ENCODE measurements at places on chromosomes 13 and 19. TPM values are rescaled to one million over a fixed set of nuclear protein-coding genes. Genes with fewer than 3 reads are reported as not detected.
A peak's percentile ranks its signal among the peaks of the same experiment; 100 is the strongest.

The HPN gene
- 3.4 TPM for total RNA-seq

GRCh38 chr19:5472286-5472685 lies 17.1 kb downstream of the ZNRF4 start:
- H3K36me3 ChIP-seq, result no peaks in the 10 kb centered on the region
- no peak overlapping the region for H3K27ac ChIP-seq
- H3K4me1 ChIP-seq, result no peaks in the 10 kb centered on the region

- DNase-seq, result peak; percentile 34
- H3K4me1 ChIP-seq, result peaks cover 9% of the 10 kb centered on the region
- no peak overlapping the region for H3K4me3 ChIP-seq
- H3K27ac ChIP-seq, result peak overlapping the region; percentile 61
Measured at GRCh38 chr13:114166381-114167131, 12.5 kb upstream of the CFAP97D2 start.

DNA sequence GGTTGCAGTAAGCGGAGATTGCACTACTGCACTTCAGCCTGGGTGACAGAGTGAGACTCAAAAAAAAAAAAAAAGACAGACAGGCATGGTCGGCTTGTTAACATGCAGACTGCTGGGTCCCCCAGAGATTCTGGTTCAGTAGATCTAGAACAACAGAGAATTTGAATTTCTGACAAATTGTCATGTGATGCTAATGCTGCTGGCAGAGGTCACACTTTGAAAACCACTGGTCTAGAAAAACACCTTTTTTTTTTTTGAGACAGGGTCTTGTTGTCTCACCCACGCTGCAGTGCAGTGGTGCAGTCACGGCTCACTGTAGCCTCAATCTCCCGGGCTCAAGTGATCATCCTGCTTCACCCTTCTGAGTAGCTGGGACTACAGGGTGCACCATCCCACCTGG lies 7.7 kb upstream of the LRFN3 start:
- peaks cover 8% of the 10 kb centered on the region for H3K27me3 ChIP-seq
- no peak for DNase-seq
- no peaks in the 10 kb centered on the region for H3K36me3 ChIP-seq

DNA sequence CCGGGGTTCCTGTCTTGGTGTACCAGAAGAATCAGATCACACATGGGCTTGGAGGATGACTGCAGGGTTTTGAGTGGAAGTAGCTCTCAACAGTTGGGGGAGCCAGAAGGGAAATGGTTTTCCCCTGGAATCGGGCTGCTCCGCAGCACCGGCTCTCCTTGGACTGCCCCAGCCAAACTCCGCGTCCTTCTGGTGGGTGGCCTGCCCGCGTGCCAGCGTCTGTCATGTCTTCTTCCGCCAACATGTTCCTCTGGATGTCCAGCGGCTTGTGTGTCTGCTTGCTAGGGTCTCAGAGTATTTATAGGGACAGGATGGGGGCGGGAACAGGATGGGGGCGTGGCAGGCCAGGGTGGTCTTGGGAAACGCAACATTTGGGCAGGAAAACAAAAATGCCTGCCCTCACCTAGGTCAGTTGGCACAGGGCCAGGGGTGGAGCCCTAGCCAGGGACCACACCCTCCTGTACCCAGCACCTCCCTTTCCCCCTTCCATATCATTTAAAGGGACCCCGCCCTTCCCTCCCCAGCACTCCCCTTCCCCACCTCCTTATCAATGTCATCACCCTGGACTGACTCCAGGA lies 1.3 kb upstream of the ZNF30 start:
- no peak overlapping the region for H3K4me3 ChIP-seq
- no peaks in the 10 kb centered on the region for H3K27me3 ChIP-seq
- H3K4me1 ChIP-seq, result peaks cover 14% of the 10 kb centered on the region
- DNase-seq, result no peak
- H3K27ac ChIP-seq, result no peak overlapping the region
- peaks cover 10% of the 10 kb centered on the region for H3K36me3 ChIP-seq

GRCh38 chr19:52221031-52221430 lies 31.2 kb downstream of the PPP2R1A start:
- no peak for DNase-seq
- no peak overlapping the region for H3K27ac ChIP-seq
- peaks cover 30% of the 10 kb centered on the region for H3K36me3 ChIP-seq
- no peaks in the 10 kb centered on the region for H3K4me1 ChIP-seq
- no peaks in the 10 kb centered on the region for H3K27me3 ChIP-seq
